ENCODE measurements at places on chromosomes 12 and 14.

DNA sequence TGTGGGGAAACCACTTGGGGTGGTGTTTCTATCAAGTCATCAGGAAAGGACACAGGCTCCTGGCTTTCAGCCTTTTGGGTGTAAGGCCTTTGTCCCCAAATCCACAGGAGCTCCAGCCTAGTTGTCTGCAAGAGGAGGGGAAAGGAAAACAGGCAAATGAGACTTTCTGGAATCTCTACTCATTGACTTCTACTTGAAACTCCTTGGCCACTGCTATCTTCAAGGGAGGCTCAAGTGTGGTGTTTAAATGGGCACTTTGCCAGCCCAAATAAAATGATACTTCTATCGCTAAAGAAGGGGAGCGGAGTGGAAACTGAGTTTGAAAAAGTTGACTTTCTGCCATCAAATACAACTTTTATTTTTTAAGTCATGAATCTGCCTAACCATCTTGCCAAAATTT is 445.9 kb upstream of the RGS6 start:
- DNase-seq = no peak

GRCh38 chr14:74462993-74463392 is 30.1 kb downstream of the NPC2 start:
- DNase-seq = no peak

GRCh38 chr12:46373301-46374296 is 1.0 kb upstream of the SLC38A2 start:
- DNase-seq = peak; percentile 24

DNA sequence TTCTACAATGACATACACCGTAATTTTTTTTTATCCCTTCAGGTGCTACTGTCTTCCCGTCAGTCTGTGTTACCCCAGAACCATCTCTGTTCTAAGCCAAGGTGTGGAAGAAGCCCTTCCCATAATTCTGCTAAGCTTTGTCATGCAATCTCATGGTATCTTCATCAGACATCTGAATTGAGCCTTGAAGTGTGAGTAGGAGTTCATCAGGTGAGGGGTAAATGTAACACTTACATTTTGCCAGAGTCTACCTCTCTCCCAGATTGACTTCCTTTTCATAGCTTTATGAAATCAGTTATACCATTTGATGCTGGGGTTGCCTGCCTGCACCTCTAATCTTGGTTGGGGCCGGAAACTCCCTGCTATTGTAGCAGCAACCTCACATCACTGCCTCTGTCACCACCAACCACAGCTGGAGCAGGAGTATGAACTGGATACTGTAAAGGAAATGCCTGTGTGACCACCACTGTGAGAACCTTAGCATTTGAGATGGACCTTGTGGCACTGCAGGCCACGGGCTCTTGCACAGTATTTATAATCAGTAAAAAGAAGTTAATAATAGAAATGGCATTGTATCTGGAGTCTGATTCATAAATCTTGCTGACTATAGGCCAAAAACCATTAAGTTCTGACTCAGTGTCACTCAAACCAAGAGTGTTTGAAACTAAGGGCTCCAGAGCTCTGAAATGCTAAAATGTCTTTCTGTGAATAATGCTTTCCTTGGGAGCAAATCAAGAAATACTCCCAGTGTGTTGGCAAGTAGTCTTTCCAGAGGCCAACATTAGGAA is 58.7 kb upstream of the STK38L start:
- peak; percentile 4 for DNase-seq

DNA sequence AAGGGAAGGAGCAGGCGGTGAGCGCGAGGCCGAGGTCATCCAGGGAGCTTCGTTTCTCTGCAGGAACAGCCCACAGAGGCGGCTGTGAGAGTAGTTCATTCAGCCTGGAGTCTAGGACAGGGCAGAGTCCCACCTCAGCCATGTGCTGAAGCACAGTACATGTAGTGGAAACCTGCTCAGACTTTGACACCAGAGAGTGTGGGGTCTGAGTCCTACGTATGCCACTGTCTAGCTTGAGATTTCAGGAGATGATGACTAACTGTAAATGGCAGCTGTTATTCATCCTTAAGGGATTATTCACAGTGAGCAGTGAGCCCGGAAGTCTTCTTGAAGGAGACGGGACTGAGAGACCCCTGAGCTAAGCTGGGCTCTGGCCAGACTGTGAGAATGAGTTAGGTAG is 938 bp upstream of the SLC6A13 start:
- DNase-seq = no peak

DNA sequence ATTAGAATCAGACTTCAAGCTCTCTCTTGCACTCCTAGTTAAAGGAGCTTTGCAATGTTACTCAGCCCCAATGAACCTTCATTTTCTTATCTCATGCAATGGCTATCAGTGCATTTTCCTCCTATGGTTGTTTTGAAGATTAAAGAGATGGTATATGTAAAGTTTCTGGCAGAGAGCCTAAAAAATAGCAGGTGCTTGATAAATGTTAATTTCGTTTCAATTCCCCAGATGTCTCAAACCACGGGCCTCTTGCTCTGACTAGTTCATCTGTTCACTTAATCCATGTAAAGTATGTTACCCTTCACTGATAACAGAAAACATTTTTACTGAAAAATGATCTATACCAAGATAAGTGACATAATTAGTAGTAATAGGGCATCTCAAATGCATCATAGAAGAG is 735.4 kb upstream of the USP15 start:
- DNase-seq = no peak

DNA sequence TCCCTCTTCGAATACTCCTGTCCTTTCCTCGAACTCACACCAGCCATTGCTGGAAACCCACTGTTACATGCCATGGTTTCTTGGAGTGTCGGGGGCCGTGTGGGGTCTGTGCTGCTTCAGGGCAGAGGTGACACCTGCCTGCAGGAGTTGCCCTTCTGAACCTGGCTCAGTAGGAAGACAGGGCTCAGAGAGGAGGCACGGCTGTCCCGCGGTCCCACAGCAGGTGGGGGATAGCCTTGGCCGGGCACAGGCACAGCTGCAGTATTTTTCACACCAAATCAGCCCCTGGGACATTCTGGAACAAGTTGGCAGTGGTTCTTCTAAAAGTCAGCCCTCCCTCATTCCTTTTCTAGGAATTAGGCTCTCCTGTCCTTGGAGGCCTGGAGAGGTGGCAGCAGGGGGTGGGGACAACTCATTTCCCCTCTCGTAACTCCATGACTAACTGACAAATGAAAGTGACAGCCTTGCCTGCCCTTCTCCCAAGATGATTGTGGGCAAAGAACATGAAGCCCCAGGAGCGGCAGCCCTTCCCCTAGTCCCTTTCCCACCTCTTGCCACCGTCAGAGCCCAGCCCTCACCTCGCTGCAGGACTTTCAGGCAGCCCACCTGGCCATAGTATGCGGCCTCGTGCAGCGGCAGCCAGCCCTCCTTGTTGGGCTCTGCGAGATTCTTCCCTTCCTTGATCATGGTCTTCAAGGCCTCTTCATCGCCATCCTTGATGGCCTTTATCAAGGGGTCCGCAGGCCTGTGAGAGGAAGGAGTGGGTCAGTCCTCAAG is 22.4 kb downstream of the ASB2 start:
- no peak for DNase-seq

DNA sequence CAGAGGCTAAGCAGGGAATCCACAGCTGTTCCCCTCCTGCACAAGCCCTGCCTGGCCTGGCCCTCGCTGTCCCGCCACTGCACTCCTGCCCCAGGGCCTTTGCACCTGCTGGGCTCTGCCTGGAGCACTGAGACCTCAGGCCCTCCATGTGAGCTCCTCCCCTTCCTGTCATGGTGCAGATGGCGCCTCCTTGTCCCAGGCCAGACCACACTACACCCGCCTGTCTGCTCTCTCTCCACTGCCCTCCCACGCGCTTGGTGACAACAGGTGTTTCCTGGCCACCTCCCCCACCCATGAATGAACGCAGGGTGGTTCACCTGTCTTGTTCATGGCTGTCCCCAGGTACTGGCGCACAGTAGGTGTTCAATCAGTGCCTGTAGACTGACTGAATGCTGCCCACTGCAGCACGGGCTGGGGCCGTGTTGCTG is 82.9 kb downstream of the NCOR2 start:
- DNase-seq = no peak

- DNase-seq = no peak
Measured at GRCh38 chr12:47095446-47096236, 15.9 kb upstream of the AMIGO2 start.

Data from activated naive CD4-positive, alpha-beta T cell (primary cell).